Cerebellar cortex (tissue), 1 donor: ENCODE measurements at places on chromosomes 3 and 15.
A peak's percentile ranks its signal among the peaks of the same experiment; 100 is the strongest.

DNA sequence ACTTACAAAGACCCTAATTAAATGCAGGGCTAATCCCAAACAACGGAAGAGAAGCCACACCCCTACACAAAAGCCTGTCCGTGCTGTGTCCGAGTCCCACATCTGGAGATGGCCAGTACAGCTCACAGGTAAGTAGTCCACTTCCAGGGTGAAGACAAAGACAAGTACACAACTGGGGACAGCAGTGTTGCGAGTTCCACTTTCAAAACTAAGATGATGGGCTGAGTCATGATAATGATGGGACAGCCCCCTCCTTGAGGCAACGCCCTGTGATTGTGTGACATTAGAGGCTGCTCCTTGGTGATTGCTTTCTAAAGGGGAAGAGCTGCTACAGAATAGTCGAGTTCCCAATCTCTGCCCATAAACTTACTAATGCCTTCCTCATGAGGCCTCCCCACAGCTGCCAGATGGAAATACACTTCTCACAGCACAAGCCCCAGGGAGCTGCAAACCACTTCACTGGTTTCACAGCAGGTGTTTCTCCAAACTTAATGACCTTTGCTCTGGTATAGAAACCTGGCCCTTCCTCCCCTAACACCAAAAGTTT, 27.6 kb downstream of the RFT1 start:
- DNase-seq: no peak

- DNase-seq: no peak
Measured at GRCh38 chr3:48518069-48518468, 14.1 kb upstream of the SHISA5 start.

GRCh38 chr15:39920510-39921273, 626 bp upstream of the GPR176 start:
- peak; percentile 68 for DNase-seq

- DNase-seq: peak; percentile 83
Measured at GRCh38 chr15:74489518-74490338, 28.8 kb upstream of the UBL7 start.

DNA sequence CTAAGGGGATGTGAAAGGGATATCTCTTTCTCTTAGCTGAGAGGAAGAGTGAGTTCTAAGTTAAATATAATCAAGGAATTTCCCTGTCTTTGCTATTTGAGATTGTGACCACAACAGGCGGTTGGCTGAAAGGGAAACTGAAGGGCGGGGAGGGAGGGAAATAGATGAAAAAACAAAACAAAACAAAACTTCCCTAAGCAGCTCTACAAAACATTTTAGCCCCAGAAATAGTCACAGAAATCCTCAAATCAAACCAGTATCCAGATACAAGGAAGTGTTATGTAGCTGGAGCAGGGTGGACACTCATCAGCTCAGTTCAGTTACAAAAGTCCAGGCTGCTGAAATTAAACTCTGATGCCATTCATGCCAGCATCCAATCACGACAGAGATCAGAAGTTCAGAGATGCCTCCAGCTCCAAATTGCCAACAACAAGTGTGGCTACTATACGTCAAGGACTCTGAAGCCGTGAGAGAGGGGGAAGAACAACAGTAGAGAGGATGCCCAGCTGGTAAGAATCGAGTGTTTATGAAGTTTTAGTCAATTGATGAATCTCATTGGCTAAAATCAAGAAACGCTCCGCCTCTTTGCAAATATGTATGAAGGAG, 319 bp upstream of the TP63 start:
- no peak for DNase-seq

GRCh38 chr3:64104006-64104405, 80.7 kb upstream of the PSMD6 start:
- DNase-seq: no peak

DNA sequence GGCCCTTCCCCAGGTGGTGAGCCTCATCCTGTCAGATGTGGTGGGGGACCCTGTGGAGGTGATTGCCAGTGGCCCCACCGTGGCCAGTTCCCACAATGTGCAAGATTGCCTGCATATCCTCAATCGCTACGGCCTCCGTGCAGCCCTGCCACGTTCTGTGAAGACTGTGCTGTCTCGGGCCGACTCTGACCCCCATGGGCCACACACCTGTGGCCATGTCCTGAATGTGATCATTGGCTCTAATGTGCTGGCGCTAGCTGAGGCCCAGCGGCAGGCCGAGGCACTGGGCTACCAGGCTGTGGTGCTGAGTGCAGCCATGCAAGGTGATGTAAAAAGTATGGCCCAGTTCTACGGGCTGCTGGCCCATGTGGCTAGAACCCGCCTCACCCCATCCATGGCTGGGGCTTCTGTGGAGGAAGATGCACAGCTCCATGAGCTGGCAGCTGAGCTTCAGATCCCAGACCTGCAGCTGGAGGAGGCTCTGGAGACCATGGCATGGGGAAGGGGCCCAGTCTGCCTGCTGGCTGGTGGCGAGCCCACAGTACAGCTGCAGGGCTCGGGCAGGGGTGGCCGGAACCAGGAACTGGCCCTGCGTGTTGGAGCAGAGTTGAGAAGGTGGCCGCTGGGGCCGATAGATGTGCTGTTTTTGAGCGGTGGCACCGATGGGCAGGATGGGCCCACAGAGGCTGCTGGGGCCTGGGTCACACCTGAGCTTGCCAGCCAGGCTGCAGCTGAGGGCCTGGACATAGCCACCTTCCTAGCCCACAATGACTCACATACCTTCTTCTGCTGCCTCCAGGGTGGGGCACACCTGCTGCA, 4.8 kb downstream of the GLYCTK start:
- DNase-seq: no peak

DNA sequence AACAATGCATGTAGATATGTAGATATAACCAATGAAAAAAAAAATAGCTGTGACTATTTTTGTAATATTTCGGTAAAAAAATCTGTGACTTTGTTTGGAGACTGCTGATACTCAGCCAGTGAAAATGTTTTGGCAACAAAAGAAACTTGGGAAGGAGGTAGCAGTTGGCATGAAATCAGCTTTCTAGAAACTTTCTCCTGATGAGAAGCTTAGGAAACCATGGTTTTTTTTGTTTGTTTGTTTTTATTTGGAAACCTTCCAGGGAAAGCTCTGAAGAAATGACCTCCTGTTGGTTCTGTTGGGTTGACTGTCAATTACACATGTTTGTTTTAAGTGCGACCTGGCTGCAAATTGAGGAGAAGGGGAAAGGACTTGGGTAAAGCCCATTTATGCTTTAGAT, 445.9 kb downstream of the UNC13C start:
- peak; percentile 26 for DNase-seq

DNA sequence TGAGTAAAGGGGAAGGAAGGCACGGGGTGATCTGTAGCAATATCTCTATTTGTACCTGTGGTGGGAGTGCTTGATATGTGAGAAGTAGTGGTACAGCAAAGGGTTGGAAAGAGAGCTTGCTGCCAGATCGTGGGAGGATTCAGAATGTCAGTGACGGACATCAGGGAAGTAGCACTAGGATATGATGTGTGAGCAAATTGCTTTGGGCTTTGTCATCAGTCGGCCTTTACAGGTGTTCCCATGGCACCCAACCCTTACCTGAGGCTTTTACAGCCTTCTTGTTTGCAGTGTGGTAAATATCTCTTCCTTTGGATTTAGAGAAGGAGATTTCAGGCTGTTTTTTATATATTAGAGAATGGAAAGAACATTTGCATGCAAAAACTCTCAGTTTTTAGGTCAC, 29.8 kb downstream of the IL1RAP start:
- no peak for DNase-seq

DNA sequence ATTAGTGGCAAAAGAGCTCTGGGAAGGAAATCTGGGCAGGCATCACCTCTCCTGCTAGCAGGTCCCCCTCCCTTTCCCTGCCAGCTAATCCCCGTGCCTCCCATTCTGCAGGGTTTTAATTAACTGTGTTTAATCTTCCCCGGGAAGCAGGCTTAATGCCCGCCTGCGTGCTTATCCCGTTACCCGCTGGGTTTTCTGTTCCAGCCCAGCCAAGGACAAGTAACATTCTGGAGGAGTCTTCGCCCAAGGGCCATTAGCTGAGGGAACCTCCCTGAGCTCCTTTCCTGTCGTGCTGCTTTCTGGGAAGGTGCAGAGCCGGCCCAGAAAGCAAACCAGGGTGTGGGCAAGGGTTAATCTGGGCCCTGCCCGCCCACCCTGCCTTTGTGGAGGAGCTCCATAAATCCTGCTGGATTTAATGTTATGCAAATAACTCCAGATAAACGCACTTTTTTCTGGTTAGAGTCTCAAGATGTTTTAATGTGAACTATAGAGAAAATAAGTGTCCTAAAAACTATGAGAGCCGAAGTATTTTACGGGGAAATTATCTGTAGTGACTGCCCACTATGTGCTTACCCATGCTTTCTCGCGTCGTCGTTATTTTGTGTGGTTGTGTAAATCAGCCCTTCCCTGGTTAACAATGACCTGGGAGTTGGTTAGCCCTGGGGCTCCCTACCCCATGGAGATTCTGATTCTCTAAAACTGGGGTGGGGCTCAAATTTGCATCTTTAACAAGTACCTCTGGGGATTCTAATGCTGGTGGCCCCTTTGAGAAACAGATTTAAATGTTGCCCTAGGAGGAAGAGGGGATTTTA, 25.9 kb downstream of the TRIM71 start:
- peak; percentile 72 for DNase-seq

GRCh38 chr15:49978121-49978520, 140.9 kb downstream of the ATP8B4 start:
- no peak for DNase-seq

DNA sequence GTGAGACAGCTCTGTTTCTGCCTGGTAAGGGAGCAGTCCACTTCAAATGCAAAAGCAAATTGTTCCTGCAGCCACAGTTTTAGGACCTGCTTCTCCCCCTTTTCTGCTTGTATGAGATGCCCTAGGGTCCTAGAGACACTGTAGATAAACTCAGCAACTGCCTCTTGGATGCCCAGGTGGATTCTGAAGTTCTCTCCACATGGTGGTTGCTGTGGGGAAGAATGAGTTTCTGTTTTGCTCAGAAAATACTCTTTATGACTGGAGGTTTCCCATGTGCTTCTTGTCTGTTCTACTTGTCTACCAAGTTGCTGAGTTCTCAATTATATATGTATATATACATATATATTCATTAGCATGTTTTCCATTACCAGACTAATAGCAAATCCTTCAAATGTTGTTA, 5.6 kb upstream of the ZNF80 start:
- no peak for DNase-seq

GRCh38 chr3:60759439-60759838, 491.8 kb downstream of the FHIT start:
- no peak for DNase-seq

- no peak for DNase-seq
Measured at GRCh38 chr15:42240823-42241222, 32.2 kb upstream of the GANC start.

DNA sequence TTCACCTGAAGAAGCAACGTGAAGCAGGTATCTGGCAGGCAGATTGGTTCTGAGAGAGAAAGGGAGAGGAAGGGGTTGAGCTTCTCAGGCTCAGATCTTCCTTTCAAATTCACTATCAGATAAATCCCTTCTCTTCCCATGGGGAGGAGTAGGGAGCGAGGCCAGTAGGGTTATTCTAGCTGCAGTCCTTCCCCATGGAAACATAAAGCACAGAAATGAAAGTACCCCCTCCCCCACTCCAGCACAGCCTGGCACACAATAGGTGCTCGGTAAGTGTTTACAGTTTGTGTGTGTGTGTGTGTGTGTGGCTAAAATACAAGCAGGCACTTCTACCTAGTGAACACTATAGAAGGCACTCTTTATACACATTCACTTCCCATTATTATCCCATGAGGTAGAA, 20.8 kb upstream of the VPS8 start:
- no peak for DNase-seq

DNA sequence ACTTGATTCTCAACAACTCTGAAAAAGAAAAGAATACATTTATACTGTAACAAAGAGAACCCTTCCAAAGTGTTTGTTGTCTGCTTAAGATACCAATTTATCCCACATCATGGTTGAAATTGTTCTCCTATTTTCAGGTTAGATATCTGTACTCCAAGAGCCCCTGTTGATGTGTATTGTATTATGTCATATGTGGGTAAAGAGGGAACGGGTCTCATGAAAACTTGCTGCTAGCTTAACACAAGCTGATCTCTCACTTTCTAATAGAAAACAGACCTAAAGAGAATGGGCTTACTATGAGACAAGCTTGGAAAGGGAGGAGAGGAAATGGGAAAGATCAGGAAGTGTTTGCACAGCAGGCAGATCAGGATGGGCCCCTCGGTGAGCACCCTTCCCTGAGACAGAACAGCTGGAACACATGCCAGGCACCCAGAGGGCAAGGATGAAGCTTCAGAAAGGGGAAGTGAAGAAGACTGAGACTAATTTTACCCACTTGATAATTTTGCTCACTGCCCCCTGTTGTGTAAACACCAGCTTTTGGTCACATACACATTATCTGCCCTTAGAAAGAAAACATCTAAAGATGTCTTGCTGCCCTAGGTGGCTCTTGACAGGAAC, 747.9 kb upstream of the CCDC54 start:
- DNase-seq: no peak

DNA sequence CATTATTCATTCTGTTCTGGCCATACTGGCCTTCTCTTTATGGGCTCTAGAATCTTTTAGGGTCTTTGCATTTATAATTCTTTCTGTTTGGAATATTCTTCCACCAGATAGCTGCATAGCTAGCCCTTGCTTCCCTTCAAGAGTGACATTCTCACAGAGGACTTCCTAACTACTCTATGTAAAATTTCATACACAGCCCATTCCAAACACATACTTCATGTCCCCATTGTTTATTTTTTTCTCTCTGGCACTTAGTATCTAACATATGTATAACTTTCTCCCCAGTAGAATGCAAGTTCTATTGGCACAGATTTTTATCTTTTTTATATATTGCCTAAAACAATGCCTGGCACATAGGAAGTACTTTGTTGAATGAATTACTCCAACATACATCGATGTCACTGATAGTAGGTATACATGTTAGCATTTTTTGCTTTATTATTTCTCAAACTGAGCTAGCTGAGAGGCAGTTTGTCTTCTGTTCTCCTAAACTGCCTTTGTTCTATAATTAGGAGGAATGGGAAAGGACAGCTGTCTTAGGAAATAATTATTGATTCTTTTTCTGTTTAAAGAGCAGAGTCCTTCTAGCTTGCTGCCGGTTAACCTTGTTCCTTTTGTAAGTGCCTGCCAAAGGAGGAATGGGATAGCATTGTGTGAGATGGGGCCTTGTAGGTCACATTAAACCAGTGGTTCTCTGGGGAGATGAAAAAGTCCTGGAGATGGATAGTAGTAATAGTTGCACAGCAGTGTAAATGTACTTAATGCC, 7.9 kb downstream of the FAM162A start:
- DNase-seq: no peak

DNA sequence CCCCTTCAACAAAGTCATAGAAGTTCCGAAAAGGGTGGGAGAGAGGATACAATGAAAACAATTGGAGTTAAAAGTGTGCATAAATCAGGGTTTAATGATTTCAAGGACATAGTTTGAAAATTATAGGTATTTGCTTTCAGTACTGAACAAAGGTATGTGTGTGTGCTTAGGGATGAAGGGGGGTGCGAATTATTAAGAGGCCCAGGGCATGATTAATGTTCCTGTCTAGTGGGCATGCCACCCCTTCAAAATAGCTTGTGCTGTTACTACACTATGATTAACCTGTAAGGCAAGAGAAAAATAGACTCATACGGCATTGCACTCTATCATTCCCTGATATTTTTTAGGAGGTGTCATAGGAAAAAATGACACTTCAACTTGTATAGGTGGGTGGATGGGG, 731.6 kb downstream of the NAALADL2 start:
- no peak for DNase-seq

- no peak for DNase-seq
Measured at GRCh38 chr3:183027276-183027675, 46.9 kb upstream of the DCUN1D1 start.
